ENCODE measurements at places on chromosomes 7 and 10.

- no peak for DNase-seq
These were observed 208.2 kb upstream of the PRPS1L1 start for GRCh38 chr7:18235819-18236218.

GRCh38 chr10:61542596-61542995 lies 89.4 kb upstream of the TMEM26 start:
- DNase-seq, result no peak

DNA sequence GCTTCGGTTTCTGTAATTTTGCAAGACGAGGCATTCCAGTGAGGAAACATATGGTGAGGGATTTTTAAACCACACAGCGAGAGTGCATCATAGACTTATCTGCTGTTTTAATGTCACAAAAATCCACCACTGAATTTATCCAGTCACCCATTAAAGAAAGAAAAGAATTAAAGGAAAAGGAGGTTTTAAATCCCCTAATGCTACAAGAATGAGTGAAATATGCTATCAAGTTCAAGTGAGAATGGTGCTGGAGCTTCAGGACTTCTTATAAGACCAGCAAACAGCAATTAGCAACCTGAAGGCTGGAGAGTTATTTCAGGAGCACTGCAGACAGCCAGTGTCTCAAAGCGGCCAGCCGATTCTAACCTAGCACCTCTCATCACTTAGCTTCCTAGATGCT lies 439.1 kb upstream of the MGMT start:
- no peak for DNase-seq

- peak; percentile 46 for DNase-seq
These were observed 27.8 kb downstream of the ADCY1 start for GRCh38 chr7:45601816-45602540.

DNA sequence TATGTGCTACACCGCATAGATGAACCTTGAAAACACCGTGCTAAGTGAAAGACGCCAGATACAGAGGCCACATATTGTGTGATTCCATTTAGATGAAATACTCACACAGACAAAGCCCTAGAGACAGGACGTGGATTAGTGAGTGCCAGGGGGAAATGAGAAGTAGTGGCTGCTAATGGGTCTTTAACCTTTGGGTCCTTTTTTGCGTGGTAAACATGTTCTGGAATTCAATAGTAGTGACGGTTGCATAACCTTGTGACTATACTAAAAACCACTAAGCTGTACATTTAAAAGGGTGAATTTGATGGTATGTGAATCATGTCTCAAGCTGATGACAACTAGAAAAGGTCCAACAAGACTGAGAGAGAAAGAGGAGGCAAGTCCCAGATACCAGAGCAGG lies 15.6 kb downstream of the SMKR1 start:
- DNase-seq, result no peak

DNA sequence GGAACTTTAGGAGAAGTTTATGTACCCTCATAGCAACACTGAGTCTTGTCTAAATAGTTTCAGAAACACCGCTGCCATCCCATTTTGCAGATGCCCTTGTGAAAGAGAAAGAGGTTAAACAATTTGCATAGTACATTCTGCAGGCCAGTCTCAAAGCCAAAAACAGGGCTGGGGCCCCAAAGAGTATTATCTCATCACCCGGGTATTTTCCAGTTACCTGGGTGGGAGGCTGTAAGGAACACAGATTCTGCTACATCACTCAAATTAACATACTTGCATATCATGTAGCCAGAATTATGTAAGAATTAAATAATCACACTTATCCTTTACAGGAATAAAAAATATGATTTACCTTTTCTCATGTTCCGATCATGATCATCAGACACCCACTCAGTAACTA lies 3.1 kb upstream of the FAM171A1 start:
- no peak for DNase-seq

DNA sequence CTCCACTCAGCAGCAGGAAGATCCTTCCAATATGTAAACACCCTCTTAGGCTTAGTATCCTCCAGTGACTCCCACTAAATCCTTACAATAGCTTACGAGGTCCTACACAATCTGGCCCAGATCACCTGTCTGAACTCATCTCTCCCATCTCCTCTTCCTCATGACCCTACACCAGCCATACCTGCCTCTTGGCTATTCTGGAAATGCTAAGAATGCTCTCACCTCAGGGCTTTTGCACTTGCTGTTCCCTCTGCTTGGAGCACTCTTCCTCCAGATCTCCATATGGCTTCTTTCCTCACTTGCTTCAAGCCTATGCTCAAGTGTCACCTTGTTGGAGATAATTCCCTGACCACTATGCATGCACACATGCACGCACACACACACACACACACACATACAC lies 50.8 kb upstream of the FRMD4A start:
- no peak for DNase-seq

DNA sequence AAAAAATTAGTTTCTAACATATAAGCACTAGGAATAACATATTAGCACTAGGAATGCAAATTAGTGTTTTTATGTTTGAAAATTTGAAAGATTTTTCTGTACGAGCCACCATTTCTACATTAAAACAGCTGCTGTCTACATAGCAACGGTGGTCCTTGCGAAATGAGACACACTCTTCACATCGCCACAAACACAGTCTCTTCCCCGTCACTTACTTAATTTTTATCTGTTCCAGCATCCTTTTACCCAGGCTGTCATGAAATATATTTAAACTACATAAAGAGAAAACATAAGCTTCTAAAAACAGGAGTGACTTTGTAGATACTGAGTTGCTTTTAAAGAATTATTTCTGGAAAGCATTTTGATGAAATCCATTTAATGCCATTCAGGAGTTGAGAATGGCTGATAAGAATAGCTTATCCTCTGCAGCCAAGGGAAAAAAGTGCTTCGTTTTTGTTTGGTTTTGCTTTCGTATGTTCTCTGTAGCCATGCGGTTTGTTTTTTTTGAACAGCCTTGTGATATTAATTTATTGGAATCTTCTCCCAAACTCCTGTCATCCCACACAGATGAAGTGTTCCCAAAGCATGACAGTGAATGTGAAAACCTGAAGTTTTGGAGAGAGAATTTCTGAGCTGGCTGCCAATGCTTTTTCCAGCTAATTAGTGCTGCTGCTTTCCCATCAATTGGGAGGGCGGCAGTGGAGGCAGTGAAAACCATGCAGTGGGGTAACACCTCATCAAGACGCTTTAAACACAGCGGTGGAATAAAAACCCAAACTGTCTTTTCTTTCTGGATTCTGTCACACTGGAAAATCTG lies 603.7 kb upstream of the ADARB2 start:
- no peak for DNase-seq

GRCh38 chr7:20226860-20227259 lies 9.7 kb upstream of the MACC1 start:
- DNase-seq, result no peak

DNA sequence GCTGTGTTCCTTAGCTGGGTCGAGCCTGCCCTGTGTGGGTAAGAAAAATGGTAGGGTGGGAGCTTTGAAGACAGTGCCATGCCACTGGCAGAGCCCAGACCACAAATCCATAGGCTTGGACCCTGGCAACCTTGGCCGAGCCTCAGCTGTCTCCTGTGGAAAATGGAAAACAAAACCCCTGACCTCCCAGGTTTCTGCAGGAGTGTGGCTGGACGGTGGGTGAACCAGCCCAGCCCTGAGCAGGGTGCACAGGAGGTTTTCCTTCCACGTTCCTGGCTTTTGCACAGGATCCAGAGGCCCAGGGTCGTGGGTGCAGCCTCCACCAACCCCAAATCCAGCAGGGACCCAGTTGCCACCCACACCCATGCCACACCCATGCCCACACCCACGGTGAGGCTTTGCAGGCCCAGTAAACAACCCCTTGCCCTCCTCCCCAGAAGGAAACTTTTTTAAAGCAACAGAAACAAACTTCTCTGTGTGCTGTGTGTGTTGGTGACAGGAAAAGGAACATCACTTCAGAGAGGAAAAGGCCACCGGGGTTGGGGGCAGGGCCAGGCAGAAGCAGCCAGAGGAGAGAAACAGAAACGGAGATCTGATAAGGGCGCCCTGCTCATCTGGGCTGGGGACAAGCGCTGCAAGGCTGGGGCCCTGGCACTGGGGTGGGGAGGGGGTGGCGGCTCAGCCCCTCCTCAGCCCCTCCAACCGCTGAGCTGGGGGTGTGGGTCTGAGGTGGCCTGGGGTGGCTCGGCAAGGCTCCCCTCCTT lies 20.7 kb upstream of the ZMIZ1 start:
- DNase-seq, result peak; percentile 59
